ENCODE measurements at places on chromosomes 1 and 21.

DNA sequence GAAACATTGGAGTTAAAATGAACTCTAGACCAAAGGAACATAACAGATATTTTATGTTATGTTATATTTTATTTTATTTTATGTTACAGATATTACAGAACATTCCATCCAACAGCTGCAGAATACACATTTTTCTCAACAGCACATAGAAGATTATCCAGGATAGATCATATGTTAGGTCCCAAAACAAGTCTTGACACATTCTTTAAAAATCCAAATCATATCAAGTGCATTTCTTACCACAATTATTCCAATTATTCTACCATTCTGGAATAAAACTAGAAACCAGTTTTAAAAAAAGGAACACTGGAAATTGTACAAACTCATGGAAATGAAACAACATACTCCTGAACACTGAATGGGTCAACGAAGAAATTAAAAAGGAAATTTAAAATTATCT lies 30.9 kb upstream of the PIGK start:
- DNase-seq = no peak

DNA sequence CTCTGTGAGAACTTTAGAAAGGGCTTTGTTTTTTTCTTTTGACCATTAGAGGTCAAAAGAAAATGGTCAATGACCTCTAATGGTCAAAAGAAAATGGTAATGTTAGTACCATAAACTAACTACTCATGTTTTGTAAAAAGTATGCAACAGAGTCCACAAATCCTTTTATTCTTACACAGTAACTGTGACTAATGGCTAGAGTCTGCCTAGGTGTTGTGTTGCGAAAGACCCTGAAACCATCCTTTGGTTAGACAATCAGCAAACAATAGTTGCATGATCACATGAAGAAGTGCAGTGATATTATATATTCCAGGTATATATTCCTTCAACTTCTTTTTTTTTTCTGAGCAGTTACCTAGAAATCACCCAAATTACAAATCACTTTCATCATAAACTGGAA lies 40.9 kb downstream of the NEGR1 start:
- DNase-seq = no peak

DNA sequence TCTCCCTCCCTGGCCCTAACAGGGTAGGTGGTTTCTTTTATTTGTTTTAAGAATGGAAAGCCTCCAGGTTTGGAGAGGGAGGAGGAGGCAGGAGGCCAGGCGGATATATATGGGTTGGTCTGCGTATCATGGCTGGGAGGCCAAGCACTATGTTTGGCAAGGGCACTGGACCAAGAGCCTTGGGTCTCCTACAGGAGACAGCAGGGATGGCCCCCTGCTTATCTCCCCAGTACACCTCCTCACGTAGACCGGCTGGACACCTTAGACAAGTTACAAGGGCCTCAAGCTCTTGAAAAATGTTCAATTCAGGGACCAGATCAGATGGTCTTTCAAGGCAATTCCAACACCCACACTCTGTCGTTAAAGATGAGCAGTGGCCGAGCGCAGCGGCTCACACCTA lies 10.9 kb downstream of the SLC41A1 start:
- no peak for DNase-seq

DNA sequence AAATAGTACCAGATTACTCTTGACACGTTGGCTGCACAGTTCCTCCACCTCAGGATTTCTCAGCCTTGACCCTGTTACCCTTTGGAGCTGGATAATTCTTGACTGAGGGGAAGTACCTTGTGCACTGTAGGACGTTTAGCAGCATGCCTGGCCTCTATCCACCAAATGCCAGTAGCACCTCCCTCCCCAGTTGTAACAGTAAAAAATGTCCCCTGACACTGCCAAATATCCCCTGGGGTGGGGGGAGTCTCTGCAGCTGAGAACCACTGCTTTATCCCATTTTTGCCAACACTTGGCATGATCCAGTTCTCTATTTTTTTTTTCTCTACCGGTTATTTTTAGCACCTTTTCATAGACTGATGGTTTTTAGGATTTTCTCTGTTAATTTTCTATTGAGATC lies 34.0 kb downstream of the C1orf198 start:
- no peak for DNase-seq

- no peak for DNase-seq
These were observed 103.5 kb upstream of the TMPRSS2 start for GRCh38 chr21:41611441-41611840.

DNA sequence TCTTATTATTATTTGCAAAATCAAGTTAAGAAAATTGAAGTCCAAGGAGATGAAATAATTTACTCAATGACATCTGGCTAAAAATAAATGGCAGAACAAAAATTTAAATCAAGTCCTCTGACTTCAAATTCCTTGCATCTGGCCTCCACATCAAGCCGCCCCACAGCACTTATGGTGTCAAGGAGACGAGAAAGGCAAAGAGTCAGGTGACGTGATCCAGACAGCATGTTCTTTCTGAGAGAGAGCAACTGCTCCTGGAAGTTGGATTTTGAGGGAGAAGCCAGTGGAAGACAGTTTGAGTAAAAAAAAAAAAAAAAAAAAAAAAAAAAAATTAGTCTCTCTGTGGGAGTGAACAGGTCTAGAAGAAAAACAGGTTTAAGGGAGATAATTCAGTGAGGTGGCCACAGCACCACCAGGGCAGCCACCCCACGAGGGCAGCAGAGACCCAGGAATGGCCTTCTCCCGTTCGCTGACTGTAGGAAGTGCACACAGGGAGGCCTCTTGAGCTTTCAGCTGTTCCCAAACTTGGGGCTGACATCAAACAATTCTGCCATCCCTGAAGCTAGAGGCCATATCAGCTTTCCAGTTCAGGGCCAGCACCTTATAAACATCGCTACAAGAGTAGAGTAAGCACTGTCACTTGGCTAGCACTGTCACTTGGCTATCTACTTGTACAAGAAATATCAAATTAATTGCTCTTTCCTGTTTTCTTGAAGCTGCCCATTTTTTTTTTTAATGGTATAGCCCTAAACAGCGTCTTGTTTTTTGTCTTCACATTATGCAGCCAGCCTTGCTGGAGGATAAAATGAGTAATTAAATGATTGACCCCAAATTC lies 7.8 kb downstream of the C1orf162 start:
- DNase-seq = no peak

GRCh38 chr1:39047374-39048229 lies 21.5 kb downstream of the NDUFS5 start:
- no peak for DNase-seq

DNA sequence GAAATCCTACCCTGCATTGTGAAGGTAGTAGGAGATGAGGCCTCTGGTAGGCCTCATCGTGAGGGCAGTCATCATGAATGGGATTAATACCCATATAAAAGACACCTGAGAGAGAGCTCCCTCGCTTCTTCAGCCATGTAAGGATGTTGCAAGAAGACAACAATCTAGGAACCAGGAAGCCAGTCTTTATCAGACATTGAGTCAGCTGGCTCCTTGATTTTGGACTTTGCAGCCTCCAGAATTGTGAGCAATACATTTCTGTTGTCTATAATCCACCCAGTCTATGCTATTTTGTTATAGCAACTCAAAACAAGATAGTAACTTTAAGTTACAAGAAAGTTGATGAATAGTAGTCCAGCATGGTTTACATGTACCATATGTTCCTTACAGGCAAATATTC lies 208.5 kb downstream of the KCNT2 start:
- no peak for DNase-seq

GRCh38 chr1:153395136-153395685 lies 4.3 kb upstream of the S100A8 start:
- no peak for DNase-seq

DNA sequence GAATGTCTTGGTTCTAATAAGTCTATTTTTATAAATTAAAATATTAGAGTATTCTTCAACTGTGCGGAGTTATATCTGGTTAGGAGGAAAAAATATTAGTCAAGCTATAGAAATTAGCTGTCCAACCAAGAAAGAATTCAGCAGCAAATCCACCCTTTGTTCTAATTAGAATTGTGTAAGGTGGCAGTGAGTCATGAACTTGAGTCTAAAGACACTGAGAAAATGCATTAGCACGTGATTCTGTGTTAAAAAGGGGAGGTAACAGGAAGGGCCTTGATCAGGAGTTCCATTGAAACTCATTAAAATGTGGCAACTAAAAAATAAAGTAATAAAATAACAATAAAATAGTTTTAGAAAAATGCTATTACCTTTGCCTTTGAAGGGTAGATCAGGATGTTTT lies 398.2 kb upstream of the RGS18 start:
- no peak for DNase-seq

DNA sequence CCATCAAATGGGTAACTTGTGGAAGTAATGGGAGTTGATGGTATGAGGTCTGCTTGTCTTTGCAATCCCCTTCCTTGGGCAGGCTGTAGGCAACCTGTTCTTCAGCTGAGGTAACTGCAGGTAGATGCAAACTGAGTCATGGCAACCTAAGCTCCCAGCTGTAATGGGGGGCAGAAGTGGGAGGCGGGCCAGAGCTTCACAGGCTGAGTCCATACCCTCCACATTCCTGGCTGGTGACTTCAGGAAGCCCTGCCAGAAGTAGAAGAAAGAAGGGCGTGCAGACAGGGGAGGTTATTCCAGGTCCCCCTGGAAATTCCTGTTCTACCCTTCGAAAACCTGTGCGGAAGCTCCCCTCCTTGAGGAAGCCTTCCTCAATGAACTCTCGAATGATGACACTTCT lies 44.9 kb downstream of the ARHGEF11 start:
- DNase-seq = no peak

Measured in stimulated activated CD8-positive, alpha-beta memory T cell treated with anti-CD3 and anti-CD28 coated beads, Interleukin-7, amount 100 ng/mL, for 1 hour (primary cell).